ENCODE measurements at places on chromosomes 7 and 10.

- DNase-seq, result no peak
Observed at GRCh38 chr10:81817596-81818170, 57.3 kb upstream of the NRG3 start.

DNA sequence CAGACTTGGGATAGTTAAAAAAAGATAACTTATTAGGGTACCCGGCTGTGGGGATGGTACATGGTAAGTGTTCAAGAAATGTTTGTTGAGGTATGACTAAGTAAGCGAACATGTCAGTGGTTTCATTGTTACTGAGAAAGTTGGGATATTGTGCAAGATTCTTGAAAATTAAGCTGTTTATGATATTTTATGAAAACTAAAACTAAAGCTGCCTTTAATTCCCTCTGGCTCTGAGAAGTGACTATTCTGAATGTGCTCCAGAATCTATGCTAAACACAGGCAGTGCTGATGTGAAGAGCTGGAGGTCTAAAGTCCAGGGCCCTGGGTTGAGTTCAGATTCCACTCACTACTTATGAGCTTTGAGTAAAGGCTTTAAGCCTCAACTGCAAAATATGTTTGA is 72.9 kb downstream of the AOAH start:
- DNase-seq, result no peak

GRCh38 chr10:130820880-130821482 is 490.5 kb downstream of the TCERG1L start:
- DNase-seq, result no peak

- DNase-seq, result no peak
Observed at GRCh38 chr7:98165827-98166667, 45.2 kb upstream of the BHLHA15 start.

- no peak for DNase-seq
Observed at GRCh38 chr10:33298110-33298509, 36.4 kb downstream of the NRP1 start.

DNA sequence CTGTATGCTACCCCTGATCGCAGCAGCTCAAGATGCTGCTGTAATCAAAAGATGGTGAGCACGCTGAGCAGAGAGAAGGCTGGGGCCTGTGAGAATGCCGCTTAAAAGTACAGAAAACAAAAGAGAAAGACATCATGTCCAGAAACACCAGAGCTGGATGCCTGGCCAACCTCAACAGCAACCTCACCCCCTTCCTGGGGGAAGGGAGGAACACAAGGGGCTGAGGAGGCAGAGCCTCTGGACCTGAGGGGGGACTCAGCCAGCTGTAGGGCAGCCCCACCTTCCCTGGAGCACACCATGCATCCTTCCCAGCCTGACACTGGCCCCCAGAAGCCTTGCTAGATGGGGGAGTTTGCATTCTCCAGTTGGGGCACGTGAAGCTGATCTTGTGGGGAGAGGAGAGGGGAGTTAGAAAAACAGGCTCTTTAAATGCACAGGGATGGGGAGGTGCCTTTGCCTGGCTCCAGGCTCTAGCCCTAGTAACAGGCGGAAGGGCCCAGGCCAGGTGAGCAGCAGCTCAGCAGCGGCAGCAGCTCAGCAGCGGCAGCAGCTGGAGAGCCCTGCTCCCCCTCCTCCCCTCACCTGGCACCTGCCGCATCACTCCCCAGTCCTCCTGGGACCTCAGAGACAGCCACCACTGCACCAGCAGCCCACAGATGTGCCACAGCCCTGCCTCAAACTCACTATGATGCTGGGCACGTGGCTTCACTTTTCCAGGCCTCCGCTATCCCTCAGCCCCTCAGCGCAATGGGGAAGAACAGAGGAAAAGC is 156.3 kb downstream of the NEURL1 start:
- DNase-seq, result no peak

DNA sequence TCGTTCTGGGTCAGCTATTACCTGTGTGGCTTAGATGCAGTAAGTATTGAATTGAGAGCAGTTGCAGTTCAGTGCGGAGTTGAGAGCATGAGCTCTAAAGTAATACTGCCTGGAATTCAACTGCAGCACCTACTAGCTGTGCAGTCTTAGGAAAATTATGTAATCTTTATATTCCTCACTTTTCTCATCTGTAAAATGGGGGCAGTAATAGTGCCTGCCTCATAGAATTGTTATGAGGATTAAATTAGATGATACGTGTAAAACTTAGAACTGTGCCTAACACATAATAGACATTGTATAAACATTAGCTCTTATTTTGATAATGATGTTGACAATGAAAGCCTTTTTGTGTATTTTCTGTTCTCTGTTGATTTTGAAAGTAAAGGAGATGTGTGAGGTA is 330.0 kb downstream of the GPR158 start:
- no peak for DNase-seq

- peak; percentile 32 for DNase-seq
Observed at GRCh38 chr7:56033671-56034432, 17.4 kb downstream of the PSPH start.

GRCh38 chr10:18625886-18626285 is 25.5 kb downstream of the NSUN6 start:
- DNase-seq, result no peak

- no peak for DNase-seq
Observed at GRCh38 chr10:4835494-4835918, 9.5 kb downstream of the AKR1E2 start.

DNA sequence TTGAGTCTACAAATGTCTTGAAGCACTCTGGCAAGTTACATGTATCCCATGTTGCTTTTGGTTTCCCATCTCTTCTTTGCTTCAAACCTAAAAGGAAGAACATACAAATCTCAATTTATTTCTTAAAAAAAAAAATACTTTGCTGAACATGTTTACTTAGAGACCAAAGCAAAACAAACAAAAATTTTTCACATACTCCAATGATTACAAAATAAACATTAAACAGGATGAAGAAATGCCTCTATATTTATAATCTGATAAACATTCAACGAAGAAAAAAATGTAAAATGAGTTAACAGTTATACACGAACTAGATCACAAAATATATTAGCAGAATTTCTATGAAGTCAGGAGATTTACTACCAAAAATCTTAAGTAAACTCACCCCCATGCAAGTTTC is 31.3 kb downstream of the FAM204A start:
- no peak for DNase-seq

- no peak for DNase-seq
Observed at GRCh38 chr10:89684604-89685003, 16.8 kb upstream of the KIF20B start.

DNA sequence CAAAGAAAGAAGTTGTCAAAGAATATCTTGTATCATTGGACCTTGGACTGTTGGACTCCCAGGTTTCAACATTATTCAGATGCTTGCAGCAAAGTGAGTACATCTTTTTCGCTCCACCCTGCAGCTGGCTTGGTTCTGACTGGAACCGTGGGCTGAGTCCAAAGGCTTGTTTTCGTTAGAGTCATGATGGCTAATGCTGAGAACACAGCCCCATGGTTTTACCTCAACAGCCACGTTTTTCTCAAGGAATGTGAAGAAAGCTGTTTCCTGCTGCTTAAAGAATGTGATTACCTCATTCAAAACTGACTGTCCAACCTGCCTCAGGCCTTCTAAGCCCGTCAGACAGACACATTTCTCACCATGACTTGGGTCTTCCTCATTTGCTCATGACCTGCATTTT is 69.5 kb downstream of the STEAP1B start:
- no peak for DNase-seq

GRCh38 chr7:135745703-135746312 is 2.8 kb downstream of the FAM180A start:
- DNase-seq, result peak; percentile 80

- no peak for DNase-seq
Observed at GRCh38 chr7:54796150-54796549, 37.1 kb upstream of the SEC61G start.

- DNase-seq, result no peak
Observed at GRCh38 chr10:97120370-97120769, 65.4 kb downstream of the SLIT1 start.

GRCh38 chr10:5490032-5490431 is 9.3 kb downstream of the CALML5 start:
- no peak for DNase-seq

- DNase-seq, result no peak
Observed at GRCh38 chr10:45441239-45442190, 67.5 kb downstream of the ALOX5 start.

- no peak for DNase-seq
Observed at GRCh38 chr10:124651402-124651891, 92.7 kb downstream of the FAM53B start.

GRCh38 chr10:69516316-69516715 is 56.9 kb downstream of the NEUROG3 start:
- DNase-seq, result no peak

DNA sequence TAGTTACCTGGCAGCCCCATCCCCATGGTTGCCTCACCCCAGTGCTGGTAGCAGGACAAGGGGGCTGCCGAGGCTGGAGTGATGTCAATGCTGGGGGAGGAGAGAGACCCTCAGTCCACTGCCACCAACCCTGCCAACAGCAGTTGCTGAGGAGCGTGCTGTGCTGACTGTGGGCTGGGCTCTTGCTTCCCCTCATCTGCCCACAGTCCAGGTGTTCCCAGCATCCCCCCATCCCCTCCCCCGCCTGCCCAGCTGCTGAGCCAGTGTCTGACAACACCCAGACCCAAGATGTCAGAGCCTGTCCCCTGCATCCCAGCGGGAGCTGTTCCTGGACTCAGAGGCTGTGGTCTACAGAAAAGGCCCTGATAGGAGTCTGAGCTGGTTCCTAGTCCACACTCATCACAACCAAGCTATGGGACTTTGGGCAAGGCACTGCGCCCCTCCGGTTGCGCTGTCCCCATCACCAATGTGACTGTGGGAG is 14.6 kb upstream of the PSAP start:
- no peak for DNase-seq

DNA sequence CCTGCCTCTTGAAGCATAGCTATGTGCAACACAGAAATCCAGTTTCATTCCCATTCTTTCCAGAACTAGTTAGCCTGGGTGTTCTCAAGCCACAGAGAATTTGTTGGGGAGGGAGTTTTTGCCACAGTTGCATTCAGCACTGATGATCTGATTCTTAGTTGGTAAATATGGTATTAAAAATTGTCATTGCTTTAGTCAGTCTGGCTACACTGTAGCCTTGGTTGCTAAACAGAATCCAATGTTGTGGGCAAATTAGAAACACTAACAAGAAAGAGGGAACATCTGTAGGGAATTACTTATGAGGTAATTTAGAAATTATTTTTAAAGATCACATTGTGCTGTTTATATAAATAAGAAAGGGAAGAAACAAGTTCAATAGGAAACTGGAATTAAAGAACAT is 57.0 kb upstream of the CC2D2B start:
- peak; percentile 37 for DNase-seq

- no peak for DNase-seq
Observed at GRCh38 chr7:107502154-107502553, 32.3 kb downstream of the GPR22 start.

GRCh38 chr10:18738835-18739234 is 79.6 kb downstream of the ARL5B start:
- no peak for DNase-seq

DNA sequence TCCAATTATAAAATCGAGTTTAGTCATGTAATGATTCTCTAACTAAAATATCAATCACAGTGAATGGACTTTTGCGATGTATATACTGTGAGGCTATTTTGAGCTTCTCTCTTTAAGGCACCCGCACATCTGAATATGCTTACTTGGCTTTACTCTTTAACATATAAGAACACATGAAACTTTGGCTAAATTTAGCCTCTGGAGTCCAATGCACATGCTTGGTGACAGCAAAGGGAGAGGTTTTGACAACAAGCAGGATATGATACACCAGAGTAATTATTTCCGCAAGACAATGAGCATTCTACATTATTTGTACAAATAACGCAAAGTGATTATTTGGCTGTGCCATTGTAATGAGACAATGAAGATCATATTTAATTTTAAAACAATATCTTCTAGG is 72.4 kb downstream of the ARID5B start:
- no peak for DNase-seq

DNA sequence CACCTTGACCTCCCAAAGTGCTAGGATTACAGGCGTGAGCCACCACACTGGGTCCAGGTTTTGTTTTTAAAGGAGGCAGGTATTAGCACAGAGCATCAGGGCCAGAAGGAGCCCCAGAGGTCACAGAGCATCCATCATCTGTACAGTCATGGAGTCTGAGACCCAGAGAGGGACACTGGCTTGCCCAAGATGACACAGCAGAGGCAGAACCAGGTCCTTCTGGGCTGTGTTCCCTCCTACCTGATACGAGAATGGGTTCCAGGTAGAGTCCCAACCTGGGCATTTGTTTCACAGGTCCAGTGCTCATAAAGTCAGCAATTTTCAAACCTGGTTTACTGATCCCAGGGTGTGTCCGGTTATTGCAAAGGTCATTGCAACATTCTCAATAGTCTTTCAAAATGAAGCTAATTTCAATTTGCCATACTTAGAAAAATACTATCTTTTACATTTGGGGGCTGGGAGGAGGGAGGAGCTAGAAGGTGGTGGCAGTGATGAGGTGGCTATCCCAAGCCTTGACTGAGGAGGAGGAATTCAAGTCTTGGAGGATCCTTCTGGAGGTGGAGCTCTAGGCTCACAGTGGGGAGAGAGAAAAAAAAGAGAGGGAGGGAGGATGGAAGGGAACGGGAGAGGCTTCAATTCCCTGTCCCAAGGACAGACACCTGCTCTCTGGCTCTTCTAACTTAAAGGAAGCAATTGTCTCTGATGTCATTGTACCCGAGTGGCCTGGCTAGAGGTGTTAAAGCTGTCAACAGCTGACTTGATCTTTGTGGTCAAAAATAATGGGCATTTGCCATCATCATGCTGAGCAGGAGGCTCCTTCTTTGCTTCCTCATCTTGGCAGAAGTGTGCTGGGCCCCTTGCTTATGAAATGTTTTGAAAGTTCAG is 8.1 kb downstream of the MXI1 start:
- no peak for DNase-seq

- no peak for DNase-seq
Observed at GRCh38 chr10:128209862-128210214, 83.6 kb upstream of the MKI67 start.

- DNase-seq, result no peak
Observed at GRCh38 chr10:127991543-127992255, 84.8 kb downstream of the PTPRE start.

DNA sequence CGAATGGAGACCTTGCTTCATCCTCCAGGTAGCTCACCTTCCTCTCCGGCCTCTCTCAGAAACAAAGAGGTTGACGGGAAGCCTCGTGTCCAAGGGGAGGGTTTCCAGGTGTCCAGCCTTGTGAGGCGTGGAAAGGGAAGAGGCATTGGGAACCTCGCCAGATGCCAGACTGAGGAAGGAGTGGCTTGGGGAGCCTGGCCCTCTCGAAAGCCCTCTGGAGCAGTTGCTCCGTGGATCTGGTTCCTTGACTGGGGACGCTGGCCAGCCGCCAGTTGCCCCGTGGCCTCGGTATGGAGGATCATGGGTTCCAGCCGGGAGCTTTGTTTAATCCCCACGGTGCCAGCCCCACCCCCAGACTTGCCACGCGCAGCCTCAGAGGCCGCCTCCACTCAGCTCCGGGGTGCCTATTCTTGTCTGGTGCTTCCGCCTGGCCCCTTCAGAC is 30.3 kb upstream of the SUN1 start:
- no peak for DNase-seq

GRCh38 chr10:62457196-62457595 is 83.0 kb downstream of the ZNF365 start:
- DNase-seq, result no peak

GRCh38 chr7:151575410-151575809 is 55.7 kb upstream of the RHEB start:
- no peak for DNase-seq

Data from HFF-Myc (cell line).